Ascending aorta (tissue), 2 donors: ENCODE measurements at places on chromosomes 1 and 21. TPM values are rescaled to one million over a fixed set of nuclear protein-coding genes. Genes with fewer than 3 reads are reported as not detected.
A peak's percentile ranks its signal among the peaks of the same experiment; 100 is the strongest.

PRRX1 gene
- 123 TPM for total RNA-seq

CD5L gene
- not detected for total RNA-seq

C1orf87 gene
- total RNA-seq: not detected

ZBTB8A gene
- total RNA-seq: 2.2 TPM

VANGL2 gene
- 0.96 TPM for total RNA-seq

XKR8 gene
- total RNA-seq: 15.6 TPM

ZNF593OS gene
- not detected for total RNA-seq

CLIC6 gene
- total RNA-seq: 6.2 TPM

IFI44 gene
- 5.9 TPM for total RNA-seq

- H3K27ac ChIP-seq: no peak overlapping the region
- H3K4me3 ChIP-seq: no peak overlapping the region
- H3K27me3 ChIP-seq: no peaks in the 10 kb centered on the region
- no peaks in the 10 kb centered on the region for H3K36me3 ChIP-seq
- no peak for DNase-seq
Observed at GRCh38 chr1:51973587-51974474, 16.7 kb downstream of the RAB3B start.

GRCh38 chr1:207964195-207964966 lies 53.5 kb upstream of the CD34 start:
- H3K4me1 ChIP-seq: peaks cover 23% of the 10 kb centered on the region
- H3K4me3 ChIP-seq: peak overlapping the region; percentile 34
- no peaks in the 10 kb centered on the region for H3K36me3 ChIP-seq
- no peaks in the 10 kb centered on the region for H3K27me3 ChIP-seq
- no peak for DNase-seq
- H3K27ac ChIP-seq: peak overlapping the region; percentile 92

GRCh38 chr1:153344718-153345025 lies 4.0 kb downstream of the PGLYRP4 start:
- no peaks in the 10 kb centered on the region for H3K36me3 ChIP-seq
- no peaks in the 10 kb centered on the region for H3K4me1 ChIP-seq
- no peaks in the 10 kb centered on the region for H3K27me3 ChIP-seq
- DNase-seq: no peak
- H3K27ac ChIP-seq: no peak overlapping the region

DNA sequence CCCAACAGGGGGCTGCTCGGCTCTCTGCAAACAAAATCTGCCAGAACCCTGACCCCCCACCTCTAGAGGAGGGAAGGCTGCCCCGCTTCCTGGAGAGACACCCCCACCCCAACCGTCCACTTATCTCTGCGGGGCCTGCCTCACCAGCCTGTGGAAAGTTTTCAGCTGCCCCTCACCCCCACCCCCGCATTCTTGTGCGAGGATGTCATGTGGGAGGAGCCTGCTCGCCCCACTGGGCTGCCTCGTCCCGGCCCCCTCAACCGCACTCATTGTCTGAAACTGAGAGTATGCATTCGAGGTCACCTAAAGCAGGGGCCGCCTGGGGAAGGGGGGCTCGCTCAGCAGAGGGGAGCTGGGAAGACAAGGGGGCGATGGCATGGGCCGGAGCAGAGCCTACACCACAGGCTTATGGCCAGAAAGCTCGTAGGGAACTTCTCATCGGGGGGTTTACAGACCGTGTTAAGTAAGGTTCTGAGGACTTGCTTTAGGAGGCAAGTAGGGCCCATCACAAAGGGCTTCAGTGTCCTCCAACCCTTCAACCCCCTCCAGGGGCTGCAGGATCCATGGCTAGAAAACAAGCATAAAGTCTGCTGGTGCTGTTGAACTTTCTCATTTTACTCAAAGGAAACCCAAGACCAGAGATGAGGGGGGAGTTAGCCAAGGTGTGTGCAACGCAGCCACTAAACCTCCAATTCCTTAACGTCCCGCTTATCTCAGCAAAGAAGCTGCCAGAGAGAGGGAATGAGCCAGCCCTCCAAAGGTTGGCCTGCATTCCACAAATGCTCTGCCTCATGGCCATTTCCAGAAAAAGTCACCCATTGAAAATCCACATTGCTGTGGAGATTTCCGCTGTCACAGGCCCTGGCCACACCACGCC lies 9.4 kb downstream of the EPHA2 start:
- peaks cover 13% of the 10 kb centered on the region for H3K4me1 ChIP-seq
- peak overlapping the region; percentile 84 for H3K27ac ChIP-seq
- DNase-seq: peak; percentile 89
- peaks cover 37% of the 10 kb centered on the region for H3K36me3 ChIP-seq
- no peaks in the 10 kb centered on the region for H3K27me3 ChIP-seq

DNA sequence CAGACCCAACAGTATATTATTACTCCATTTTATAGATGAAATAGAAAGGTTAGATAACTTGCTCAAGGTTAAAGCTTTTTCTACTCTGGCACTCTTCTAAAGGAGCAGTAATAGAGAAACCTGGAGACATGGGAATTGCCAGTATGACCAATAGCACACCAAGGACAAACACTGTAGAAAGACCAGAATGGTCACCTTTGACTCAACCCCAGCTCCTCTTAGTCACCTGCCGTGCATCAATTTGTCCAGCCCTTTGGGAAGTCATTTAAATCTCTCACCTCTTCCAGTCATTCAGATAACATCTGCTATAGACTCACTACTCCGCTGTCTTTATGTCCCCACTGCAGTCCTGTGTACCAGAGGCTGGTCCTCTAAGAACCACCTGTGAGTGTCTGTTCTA lies 23.9 kb upstream of the SLC44A3 start:
- no peaks in the 10 kb centered on the region for H3K36me3 ChIP-seq
- peaks cover 27% of the 10 kb centered on the region for H3K4me1 ChIP-seq
- no peaks in the 10 kb centered on the region for H3K27me3 ChIP-seq
- H3K27ac ChIP-seq: no peak overlapping the region
- no peak for DNase-seq
- no peak overlapping the region for H3K4me3 ChIP-seq

- no peaks in the 10 kb centered on the region for H3K36me3 ChIP-seq
- H3K4me1 ChIP-seq: no peaks in the 10 kb centered on the region
- H3K4me3 ChIP-seq: no peak overlapping the region
- no peak overlapping the region for H3K27ac ChIP-seq
Observed at GRCh38 chr1:33086384-33086850, 5.5 kb downstream of the AZIN2 start.

- H3K36me3 ChIP-seq: no peaks in the 10 kb centered on the region
- no peaks in the 10 kb centered on the region for H3K27me3 ChIP-seq
- no peak overlapping the region for H3K27ac ChIP-seq
- no peak for DNase-seq
- no peaks in the 10 kb centered on the region for H3K4me1 ChIP-seq
Observed at GRCh38 chr1:117779364-117779763, 150.1 kb downstream of the GDAP2 start.

DNA sequence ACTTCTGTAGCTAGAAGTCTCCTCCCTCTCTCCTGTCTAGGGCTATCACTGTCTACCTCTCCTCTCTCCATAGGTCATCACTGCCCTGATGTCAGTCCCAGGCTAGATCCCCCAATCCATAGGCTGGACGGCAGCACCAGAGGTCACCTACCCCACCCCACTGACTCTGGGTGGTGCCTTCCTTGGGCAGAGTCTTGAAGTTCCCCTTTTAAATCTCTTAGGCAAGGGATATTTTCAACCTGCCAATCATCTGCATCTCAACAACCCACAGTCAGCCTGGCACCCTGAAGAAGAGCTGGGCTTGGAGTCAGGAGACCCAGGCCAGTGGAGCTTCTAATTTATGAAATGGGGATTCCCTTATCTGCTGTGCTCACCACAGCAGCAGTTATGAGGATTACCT lies 13.2 kb downstream of the MYBPH start:
- DNase-seq: no peak
- H3K36me3 ChIP-seq: no peaks in the 10 kb centered on the region
- no peaks in the 10 kb centered on the region for H3K27me3 ChIP-seq
- no peak overlapping the region for H3K27ac ChIP-seq
- H3K4me1 ChIP-seq: no peaks in the 10 kb centered on the region
- H3K4me3 ChIP-seq: no peak overlapping the region

DNA sequence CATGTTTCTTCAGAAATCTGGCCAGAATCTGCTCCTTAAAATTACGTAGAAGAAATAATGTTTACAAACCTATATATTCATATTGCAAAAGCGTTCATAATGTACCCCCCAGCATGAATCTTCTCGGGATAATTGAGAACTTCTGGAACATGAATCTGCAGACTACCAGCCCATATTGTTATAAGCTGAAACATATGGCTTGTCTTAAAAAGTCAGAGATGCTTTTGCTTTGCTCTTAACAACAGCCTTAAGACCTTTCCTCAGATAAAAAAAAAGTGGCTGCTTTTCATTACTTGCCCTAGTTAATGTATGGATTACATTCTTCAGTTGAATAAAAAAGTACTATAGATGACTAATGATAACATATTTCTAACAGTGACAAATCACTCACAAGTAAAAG lies 15.0 kb upstream of the ZZZ3 start:
- H3K36me3 ChIP-seq: peaks cover 53% of the 10 kb centered on the region
- H3K4me3 ChIP-seq: no peak overlapping the region
- H3K27ac ChIP-seq: no peak overlapping the region
- H3K27me3 ChIP-seq: no peaks in the 10 kb centered on the region
- no peak for DNase-seq

GRCh38 chr1:3013371-3014049 lies 7.8 kb upstream of the ACTRT2 start:
- no peak overlapping the region for H3K4me3 ChIP-seq
- no peak for DNase-seq
- H3K27ac ChIP-seq: no peak overlapping the region
- peaks cover 5% of the 10 kb centered on the region for H3K4me1 ChIP-seq
- H3K36me3 ChIP-seq: no peaks in the 10 kb centered on the region

DNA sequence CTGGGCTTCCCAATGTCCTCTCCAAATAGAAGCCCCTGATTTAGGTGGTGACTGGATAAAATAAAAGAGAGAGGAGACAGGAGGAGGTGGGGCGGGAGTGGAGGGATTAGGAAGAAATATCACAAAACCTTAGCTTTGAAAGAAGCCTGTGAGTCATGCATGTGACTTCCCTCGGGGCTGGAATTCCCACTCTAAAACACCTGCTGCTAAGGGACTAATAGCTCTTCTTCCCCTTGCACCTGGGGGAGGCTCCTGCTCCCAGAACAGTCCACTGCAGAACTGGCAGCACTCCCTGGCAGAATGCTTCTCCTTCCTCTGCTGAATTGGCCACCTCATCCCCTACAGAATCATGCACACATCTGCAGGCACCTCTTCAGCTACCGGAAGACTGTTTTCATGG lies 207.2 kb downstream of the ATG4C start:
- H3K36me3 ChIP-seq: no peaks in the 10 kb centered on the region
- no peak overlapping the region for H3K4me3 ChIP-seq
- no peaks in the 10 kb centered on the region for H3K4me1 ChIP-seq
- no peaks in the 10 kb centered on the region for H3K27me3 ChIP-seq

DNA sequence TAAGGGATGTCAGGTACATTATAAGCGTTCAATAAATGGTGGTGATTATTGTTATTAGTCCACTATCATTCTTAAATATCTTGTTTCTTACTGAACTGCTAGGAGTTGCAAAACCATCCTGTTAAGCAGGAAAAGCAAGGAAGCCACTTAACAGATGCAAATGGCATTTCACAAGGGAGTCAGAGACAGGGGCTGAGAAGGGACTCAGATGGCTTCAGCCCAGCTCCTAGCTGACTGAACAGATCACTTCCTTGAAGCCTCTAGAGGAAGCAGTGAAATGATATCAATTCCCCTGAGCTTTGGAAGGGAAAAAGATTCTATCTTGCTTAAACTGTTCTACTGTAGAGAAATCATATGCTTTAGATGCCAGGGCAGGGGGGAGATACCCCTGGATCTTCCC lies 151.5 kb downstream of the ST6GALNAC5 start:
- no peak for DNase-seq
- H3K27me3 ChIP-seq: no peaks in the 10 kb centered on the region
- H3K36me3 ChIP-seq: no peaks in the 10 kb centered on the region
- H3K4me1 ChIP-seq: no peaks in the 10 kb centered on the region
- H3K27ac ChIP-seq: no peak overlapping the region
- no peak overlapping the region for H3K4me3 ChIP-seq

DNA sequence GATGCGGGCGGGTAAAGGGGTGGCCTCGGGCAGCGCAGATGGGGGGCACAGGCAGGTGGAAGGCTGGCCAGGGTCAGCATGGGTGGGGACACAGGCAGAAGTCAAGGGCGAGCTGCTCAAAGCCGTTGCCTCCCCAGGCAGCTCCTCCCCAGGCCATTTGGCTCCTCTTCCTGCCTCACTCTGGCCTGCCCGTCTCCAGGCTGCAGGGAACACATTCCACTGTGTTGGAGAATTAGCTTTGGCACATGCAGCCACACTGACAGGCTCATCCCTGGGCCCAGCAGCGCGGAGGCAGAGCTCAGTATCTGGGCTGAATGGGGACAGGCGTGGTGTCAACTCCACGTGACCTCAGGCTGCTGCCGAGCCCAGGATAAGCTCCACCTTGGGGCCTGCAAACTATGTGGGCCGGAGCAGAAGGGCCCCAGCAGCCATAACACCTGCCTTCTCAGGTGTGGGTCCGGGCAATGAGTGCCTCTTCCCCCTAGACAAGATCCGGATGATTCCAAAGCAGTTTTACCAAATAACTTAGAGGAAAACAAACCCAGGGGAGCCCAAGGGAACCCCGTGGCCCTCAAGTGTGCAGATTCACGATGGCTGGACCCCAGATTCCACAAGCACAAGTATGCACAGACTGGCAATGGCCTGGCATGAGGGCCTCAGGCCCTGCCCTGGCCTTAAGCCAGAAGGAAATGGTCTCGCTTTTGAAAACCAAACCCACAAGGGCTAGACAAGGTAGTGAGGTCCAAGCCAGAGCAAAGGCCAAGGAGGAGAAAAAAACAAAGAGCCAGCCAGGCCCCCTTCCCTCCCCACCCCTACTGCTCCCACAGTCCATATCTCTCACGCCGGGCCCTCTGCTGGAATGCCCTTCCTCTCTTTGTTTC lies 40.2 kb downstream of the HSPG2 start:
- H3K27ac ChIP-seq: peak overlapping the region; percentile 96
- no peak for DNase-seq
- H3K27me3 ChIP-seq: no peaks in the 10 kb centered on the region
- peak overlapping the region; percentile 15 for H3K4me3 ChIP-seq
- peaks cover 76% of the 10 kb centered on the region for H3K4me1 ChIP-seq
- H3K36me3 ChIP-seq: peaks cover 36% of the 10 kb centered on the region

DNA sequence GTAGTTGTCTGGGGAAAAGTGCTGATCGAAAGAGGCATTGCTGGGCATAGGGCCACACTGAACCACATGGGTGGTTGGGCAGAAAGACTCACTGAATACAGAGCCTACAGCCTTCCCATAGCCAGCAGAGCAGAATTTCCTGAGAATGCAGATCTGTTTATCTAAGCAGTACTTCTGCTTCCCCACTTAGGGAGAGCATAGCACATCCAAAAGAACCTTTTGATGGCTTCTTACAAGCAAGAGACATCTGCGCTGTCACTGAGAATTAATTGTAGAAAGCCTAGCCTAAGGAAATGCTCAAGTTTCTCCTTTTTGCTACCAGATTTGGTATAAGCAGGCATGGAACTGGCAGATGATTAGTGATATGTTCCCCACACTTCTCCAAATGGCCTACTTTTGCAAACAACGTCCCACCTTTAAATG lies 13.0 kb upstream of the KLHDC8A start:
- H3K36me3 ChIP-seq: no peaks in the 10 kb centered on the region
- no peak overlapping the region for H3K4me3 ChIP-seq
